ENCODE measurements at places on chromosomes 5 and 9. TPM values are rescaled to one million over a fixed set of nuclear protein-coding genes. Genes with fewer than 3 reads are reported as not detected.

Gene RLN2
- not detected for total RNA-seq

Gene IFNA21
- not detected for total RNA-seq

Gene OR1J2
- total RNA-seq = not detected

Gene CCL27
- not detected for total RNA-seq

Gene VCAN
- total RNA-seq = 47.6 TPM

Gene MBLAC2
- total RNA-seq = 5.1 TPM

GRCh38 chr5:141272906-141273305 is 27.7 kb downstream of the PCDHB15 start:
- H3K27ac ChIP-seq = no peak overlapping the region
- no peaks in the 10 kb centered on the region for H3K27me3 ChIP-seq
- H3K4me1 ChIP-seq = no peaks in the 10 kb centered on the region

DNA sequence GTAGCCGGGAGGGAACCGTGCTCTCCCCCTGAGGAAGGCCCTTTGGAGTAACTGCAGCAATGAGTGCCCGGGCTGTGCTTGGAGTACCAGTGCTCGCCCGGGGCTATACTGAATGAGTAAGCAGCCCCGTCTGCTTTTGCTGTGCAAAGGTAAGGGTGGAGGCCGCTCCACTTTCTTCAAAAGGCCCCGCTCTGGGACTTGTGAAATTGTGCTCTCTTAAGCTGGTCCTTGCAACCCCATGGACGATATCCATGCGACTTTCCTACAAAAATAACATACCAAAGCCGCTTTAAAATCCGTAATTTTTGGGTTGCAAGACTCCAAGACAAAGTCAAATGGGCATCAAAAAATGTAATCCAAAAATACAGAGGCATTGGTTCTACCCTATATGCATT is 578 bp upstream of the TNFAIP8 start:
- H3K4me1 ChIP-seq = peaks cover 40% of the 10 kb centered on the region
- no peaks in the 10 kb centered on the region for H3K36me3 ChIP-seq
- peak overlapping the region; percentile 40 for H3K4me3 ChIP-seq
- H3K27me3 ChIP-seq = no peaks in the 10 kb centered on the region
- DNase-seq = peak; percentile 43

GRCh38 chr5:173903396-173904140 is 15.4 kb downstream of the CPEB4 start:
- H3K36me3 ChIP-seq = no peaks in the 10 kb centered on the region
- peaks cover 78% of the 10 kb centered on the region for H3K4me1 ChIP-seq
- H3K27me3 ChIP-seq = no peaks in the 10 kb centered on the region

DNA sequence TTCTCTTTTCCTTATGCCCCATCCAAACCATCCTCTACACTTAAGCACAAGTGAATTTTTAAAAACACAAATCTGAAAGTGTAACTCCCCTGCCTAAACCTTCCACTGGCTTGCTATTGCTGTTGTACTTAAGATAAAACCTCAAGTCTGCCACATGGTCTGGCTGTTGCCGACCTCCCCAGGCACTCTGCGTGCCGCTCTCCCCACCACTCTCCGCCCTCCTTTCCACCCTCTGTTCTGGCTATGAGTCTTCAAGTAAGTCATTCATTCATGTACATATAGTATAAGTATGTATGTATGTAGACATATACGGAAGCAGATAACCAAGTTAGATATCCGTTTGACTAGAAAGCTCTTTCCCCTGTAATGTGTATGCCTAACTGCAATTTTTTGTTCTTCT is 94.7 kb upstream of the ANKRD55 start:
- no peaks in the 10 kb centered on the region for H3K36me3 ChIP-seq
- no peak overlapping the region for H3K27ac ChIP-seq
- no peak overlapping the region for H3K4me3 ChIP-seq
- no peaks in the 10 kb centered on the region for H3K27me3 ChIP-seq
- no peak for DNase-seq

DNA sequence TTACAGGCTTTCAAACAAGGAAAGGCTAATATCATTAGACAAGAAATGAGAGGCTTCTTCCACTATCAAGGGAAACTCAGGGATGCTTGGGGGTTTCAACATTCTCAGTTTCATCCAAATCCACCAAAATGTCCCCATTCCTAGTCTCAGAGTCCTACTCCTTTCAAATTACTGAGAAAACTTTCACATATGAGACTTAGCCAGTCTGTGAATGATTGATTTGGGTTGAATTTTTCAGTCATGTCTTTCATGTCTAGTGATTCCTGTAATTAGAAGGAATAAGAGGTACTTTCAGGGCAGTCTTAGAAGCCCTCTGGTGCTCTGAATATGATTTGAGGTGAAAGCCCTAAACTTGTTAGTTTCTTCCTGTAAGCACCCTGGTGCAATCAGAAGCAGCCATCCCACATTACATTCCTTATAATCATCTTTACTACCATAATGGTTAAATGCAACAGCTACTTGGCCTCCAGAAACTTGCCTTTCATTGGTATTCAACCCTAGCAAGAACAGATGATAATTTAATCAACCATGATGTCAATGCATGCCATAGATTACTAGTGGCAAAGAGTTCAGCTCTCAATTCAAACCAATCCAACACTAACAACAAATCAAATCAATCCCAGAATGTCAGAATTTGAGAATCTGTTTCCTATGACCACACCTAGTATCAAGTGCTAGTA is 50.7 kb upstream of the RIC1 start:
- peaks cover 9% of the 10 kb centered on the region for H3K4me1 ChIP-seq
- H3K27me3 ChIP-seq = no peaks in the 10 kb centered on the region
- no peak overlapping the region for H3K27ac ChIP-seq
- no peak overlapping the region for H3K4me3 ChIP-seq
- DNase-seq = no peak

- peak overlapping the region; percentile 82 for H3K27ac ChIP-seq
- peaks cover 45% of the 10 kb centered on the region for H3K4me1 ChIP-seq
- peak; percentile 39 for DNase-seq
Observed at GRCh38 chr5:91126448-91126847, 256.7 kb downstream of the ARRDC3 start.

DNA sequence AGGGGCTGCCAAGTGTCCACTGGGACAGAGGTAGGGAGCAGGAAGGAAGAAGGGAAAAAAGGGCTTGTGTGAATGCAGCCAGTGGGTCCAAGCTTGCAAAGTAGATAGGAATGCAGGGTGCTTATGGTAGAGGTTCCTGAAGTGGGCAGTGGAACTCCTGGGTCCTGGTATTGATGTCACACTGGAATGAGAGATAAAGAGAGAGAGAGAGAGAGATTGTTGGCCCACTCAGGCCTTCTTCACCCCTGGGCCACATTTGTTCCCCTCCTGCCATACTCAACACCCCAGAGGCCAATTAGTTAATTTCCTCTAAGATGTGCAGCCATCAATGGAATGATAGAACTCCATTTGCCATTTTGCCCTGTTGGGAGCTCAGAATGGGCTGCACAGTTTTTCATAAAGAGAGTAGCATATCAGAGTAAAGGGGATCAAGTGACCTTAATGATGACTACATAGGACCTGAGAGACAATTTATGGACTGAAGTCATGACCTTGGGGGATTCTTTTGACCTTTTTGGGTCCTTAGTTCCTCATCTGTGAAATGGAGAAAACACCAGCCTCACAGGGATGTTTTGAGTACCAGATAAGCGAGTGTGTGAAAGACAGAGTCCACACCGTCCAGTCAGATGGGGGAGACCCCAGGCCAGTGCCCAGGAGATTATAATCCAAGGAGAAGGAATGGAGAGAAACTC is 52.9 kb downstream of the PPARGC1B start:
- DNase-seq = no peak
- H3K27ac ChIP-seq = no peak overlapping the region
- no peak overlapping the region for H3K4me3 ChIP-seq
- no peaks in the 10 kb centered on the region for H3K36me3 ChIP-seq

GRCh38 chr9:6667633-6668280 is 22.2 kb upstream of the GLDC start:
- H3K27me3 ChIP-seq = no peaks in the 10 kb centered on the region
- no peak overlapping the region for H3K4me3 ChIP-seq
- no peak overlapping the region for H3K27ac ChIP-seq
- H3K4me1 ChIP-seq = no peaks in the 10 kb centered on the region

GRCh38 chr5:138961221-138961620 is 86.1 kb upstream of the LRRTM2 start:
- H3K4me3 ChIP-seq = no peak overlapping the region
- peak overlapping the region; percentile 43 for H3K27ac ChIP-seq
- H3K4me1 ChIP-seq = peaks cover 44% of the 10 kb centered on the region
- no peaks in the 10 kb centered on the region for H3K36me3 ChIP-seq

DNA sequence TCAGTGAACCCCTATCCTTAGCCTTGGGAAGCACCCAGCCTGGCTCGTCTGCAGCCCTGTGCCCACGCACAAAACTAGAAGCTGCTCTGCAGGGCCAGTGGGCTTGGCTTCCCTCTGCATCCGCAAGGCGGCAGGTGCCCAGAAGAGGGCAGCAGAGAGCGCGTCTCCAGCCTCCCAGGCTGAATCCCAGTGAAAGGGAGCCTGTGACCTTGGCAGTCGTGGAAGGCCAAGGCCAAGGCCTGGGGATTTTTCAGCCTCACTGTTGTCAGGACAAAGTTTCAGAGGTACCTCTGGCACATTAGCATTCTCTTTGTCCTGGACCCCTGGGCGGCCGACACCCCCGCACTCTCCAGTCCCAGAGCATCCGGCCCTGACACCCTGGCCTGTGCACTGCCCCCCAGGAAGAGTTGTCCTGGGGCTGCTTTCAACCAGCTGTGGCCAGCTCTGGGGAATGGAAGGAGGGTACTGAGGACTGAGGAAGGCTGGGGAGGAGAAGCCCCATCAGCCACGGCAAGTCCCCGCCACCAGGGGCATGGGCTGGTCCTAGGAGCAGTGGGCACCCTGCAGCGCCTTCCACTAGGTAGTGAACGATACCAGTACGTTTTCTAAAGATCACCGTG is 63.6 kb upstream of the IL17B start:
- DNase-seq = peak; percentile 76
- H3K27ac ChIP-seq = no peak overlapping the region
- no peak overlapping the region for H3K4me3 ChIP-seq
- no peaks in the 10 kb centered on the region for H3K4me1 ChIP-seq
- H3K36me3 ChIP-seq = no peaks in the 10 kb centered on the region
- no peaks in the 10 kb centered on the region for H3K27me3 ChIP-seq

DNA sequence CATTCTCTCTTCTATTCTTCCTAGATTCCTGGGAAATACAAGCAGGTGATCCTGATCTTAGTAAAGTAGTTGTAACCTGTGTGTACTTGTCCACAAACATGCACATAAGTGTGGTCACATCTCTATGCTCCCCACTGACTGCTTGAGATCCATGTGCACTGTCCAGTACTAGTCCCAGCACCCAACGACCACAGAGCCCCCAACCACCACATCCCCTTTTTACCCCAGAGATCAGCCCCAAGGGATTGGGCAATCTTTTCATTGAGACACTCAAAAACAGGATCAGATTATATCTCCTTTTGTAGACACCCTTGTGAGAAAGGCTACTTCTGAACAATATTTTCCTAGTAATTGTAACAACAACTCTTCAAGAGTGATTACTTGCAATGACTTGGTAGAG is 240.6 kb downstream of the ACTL7B start:
- H3K27ac ChIP-seq = no peak overlapping the region
- DNase-seq = no peak
- H3K27me3 ChIP-seq = no peaks in the 10 kb centered on the region
- H3K4me3 ChIP-seq = no peak overlapping the region

- peak overlapping the region; percentile 75 for H3K27ac ChIP-seq
- peaks cover 35% of the 10 kb centered on the region for H3K36me3 ChIP-seq
- no peak overlapping the region for H3K4me3 ChIP-seq
Observed at GRCh38 chr9:130870491-130871381, 25.9 kb downstream of the QRFP start.

GRCh38 chr9:120729791-120730241 is 15.5 kb upstream of the MEGF9 start:
- no peak for DNase-seq
- no peak overlapping the region for H3K4me3 ChIP-seq

DNA sequence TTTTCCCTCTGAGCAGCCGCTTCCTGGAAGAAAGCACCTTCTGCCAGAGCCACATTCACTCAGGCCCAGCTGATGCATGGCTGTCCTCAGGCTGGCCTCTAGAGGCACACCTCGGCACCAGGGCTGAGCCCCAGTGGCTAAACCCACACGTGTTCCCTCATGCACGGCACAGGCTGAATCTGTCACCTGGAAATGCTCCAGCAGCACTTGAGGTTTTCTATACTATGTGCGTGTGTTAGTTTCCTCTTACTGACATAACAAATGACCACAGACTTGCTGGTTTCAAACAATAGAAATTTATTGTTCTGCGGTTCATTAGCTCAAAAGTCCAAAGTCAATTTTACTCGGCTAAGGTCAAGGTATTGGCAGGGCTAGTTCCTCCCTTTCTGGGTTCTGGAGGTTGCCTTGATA is 141.4 kb downstream of the LRRC70 start:
- no peaks in the 10 kb centered on the region for H3K27me3 ChIP-seq
- no peaks in the 10 kb centered on the region for H3K4me1 ChIP-seq
- H3K27ac ChIP-seq = no peak overlapping the region

DNA sequence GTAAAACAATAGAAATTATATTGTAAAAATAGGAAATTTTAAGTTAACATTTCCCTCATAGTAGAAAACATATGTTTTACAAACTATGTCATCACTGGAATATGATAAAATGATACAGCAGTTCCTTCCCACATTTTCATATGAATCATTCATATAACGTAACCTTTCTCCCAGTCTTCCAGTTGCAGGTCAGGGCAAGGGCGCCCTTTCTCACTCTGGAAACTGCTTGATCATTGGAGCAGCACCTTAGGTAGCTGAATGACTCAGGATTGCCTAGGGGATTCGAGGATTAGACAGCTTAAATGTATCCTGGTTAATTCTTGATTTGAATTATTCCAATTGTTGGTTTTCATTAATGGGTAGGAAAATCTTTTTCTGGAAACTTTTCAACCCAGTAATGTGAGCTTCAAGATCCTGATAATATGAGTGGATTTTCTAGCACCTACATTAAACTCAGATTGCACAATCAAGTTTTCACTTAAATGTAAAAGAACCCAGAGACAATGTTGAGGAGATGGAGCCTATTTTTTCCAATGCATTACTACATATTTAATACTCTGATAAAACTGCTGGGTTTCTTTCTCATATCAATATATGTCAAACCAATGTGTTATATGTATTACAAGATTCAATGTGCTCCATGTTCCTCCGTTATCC is 32.6 kb upstream of the ANXA1 start:
- no peak overlapping the region for H3K27ac ChIP-seq
- DNase-seq = no peak
- H3K36me3 ChIP-seq = no peaks in the 10 kb centered on the region
- no peaks in the 10 kb centered on the region for H3K27me3 ChIP-seq

GRCh38 chr5:86768699-86769202 is 151.0 kb downstream of the COX7C start:
- DNase-seq = no peak
- no peaks in the 10 kb centered on the region for H3K4me1 ChIP-seq
- H3K36me3 ChIP-seq = no peaks in the 10 kb centered on the region
- no peak overlapping the region for H3K27ac ChIP-seq
- no peak overlapping the region for H3K4me3 ChIP-seq

GRCh38 chr5:137997726-137998213 is 35.1 kb downstream of the FAM13B start:
- no peaks in the 10 kb centered on the region for H3K36me3 ChIP-seq
- DNase-seq = no peak
- H3K27ac ChIP-seq = no peak overlapping the region
- no peak overlapping the region for H3K4me3 ChIP-seq
- no peaks in the 10 kb centered on the region for H3K27me3 ChIP-seq
- H3K4me1 ChIP-seq = peaks cover 7% of the 10 kb centered on the region

All from thyroid gland (tissue), 4 donors.